AG04450 (cell line): ENCODE measurements at places on chromosomes 6 and 20. TPM values are rescaled to one million over a fixed set of nuclear protein-coding genes. Genes with fewer than 3 reads are reported as not detected.

GRCh38 chr6:27505209-27506027, 32.5 kb upstream of the ZNF184 start:
- no peak for DNase-seq

DNA sequence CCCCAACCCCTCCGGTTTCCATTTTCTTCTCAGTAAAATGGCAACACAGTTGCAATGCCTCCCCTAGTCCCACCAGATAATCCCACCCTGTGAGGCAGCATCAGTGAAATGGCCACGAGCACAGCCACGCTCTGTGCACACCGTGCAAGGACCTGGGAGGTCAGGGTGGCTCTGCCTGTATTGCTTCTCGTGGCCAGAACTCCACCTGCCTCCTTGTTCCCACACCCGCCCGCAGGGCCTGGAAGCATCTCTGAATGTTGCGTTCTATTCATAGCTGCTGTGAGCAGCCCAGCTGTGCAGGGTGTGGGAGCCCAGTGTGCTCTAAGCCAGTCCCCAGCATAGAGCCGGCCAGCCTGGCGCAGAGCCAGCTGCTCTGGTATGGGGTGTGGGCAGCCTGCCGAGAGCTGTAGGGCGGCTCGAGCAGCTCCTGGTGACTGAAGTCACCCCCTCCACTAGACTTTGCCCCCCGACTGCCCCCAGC, 161.1 kb downstream of the DLL1 start:
- no peak for DNase-seq

DNA sequence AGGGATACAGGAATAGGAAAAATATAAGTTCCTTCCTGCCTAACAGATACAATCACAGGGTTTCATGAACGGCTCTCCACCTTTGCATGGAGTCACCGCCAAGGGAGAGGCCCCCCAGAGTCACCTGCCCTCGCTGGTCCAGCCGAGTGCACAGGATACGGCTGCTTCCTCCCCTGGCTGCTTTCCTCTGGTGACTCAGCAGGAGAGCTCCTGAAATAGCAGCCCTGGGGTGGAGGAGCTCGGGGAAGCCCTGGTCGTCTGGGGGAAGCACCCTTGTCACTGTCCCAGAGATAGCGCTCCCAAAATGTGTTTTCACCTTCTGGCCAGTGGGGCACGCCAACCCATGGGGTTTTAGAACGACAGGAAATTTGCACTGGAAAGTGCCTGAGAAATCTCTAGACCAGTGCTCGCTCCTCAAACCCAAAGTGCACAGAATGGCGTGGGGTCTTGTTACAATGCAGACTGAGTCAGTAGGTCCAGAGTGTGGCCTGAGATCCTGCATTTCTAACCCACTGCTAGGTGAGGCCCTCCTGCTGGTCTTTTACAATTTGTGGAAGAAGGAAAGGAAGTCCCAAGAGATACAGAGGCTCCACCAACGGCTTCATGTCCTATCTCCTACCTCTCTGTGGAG, 35.9 kb upstream of the FAM50B start:
- no peak for DNase-seq

Gene RIMS4
- not detected in 2 replicates for polyA plus RNA-seq

DNA sequence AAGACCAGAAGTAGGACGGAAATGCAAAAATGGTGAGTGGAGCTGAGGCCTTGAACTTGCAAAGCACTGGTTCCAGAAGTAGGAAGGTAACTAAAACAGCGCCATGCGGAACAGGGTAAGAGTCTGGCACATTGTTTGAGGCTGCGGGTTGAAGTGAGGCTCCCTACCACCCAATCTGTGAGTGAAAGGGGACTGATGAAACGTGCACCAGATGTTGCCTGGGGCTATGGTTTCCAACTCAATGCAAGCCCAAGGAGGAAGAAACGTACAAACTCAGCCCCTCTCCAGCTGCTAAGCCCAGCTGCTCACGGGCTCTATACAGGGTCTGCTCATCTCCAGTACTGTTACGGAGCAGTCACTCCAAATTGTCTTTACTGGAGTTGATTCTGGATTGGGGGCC, 68.7 kb upstream of the KCNK16 start:
- DNase-seq = no peak

DNA sequence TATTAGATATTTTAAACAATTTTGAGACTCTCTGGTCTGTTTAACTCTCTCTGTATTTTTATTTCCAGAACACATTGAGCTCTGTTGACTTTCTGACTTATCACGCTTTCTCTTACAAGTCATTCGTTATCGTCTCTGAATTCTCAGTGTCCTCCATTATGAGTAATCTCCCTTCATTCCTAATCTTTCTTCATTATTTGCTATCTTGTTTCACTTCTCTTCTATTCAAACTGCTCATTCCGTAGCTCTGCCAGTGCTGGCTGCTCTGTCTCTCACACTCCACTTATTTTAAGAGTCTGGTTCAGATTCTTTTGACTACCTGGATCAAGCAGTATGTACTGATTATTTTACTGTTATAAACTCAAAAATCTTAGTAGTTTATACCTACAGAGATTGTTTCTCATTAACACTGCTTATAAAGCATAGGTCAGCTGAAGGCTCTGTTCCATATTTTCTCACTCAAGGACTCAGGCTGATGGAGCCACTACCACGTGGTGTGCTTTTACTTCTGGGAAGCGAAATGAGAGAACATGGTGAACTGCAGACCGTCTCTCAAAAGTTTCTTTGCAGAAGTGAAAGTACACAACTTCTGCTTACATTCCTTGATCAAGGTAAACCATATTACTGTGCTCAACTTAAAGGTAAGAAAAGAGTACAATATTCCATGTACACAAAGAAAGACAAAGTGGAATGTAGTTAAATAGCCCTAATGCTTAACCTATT, 485.2 kb downstream of the GRIK2 start:
- no peak for DNase-seq

GRCh38 chr6:7728855-7729590, 3.1 kb downstream of the BMP6 start:
- no peak for DNase-seq

Gene SPATS1
- polyA plus RNA-seq = not detected in 2 replicates

Gene SUMO4
- 0.17 TPM in 1 of 2 replicates, not detected in the other for polyA plus RNA-seq

DNA sequence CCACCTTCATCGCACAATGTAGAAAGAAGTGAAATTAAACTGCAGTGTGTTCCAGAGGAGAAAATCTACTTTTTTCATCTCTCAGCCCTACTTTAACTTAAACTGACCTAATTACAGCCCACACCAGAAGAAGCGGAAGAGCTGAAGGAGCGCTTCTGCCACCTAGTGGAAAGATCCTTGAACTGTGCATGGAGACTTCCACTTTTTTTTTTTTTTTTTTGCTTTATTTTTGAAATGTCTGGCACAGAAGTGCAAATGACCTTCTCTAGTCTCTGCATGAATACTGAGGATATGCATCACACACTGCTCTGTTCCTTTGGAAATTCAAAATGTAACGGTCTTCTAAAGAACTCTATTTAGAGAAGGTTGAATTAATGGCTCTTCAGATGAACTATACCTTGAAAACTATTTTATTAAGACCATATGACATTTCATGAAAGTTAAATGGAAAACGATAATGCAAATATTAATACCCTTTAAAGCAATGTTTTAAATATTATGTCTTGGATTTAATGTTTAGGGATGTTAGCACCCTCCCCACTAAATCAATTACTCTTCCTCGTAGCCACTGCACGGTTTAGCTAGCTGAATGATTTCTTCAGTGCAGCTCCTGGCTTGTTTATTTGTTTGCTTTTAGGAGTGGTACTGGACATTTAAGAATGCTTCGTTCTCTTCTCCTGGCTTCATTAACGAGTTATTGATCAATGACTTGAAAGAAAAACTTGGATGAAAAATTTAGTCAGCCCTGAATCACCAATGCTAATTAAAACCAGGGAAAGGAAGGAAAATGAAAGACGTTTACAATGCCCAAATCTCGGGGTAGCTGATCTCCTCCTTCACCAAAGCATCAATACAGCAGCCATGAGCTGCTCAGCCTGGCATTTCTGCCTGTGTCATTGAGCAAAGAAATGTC, 569.6 kb upstream of the GJE1 start:
- DNase-seq = peak; percentile 75

Gene B3GALT4
- 1.1 and 1.4 TPM in 2 replicates for polyA plus RNA-seq

- no peak for DNase-seq
Observed at GRCh38 chr6:48144021-48144420, 33.0 kb upstream of the PTCHD4 start.

DNA sequence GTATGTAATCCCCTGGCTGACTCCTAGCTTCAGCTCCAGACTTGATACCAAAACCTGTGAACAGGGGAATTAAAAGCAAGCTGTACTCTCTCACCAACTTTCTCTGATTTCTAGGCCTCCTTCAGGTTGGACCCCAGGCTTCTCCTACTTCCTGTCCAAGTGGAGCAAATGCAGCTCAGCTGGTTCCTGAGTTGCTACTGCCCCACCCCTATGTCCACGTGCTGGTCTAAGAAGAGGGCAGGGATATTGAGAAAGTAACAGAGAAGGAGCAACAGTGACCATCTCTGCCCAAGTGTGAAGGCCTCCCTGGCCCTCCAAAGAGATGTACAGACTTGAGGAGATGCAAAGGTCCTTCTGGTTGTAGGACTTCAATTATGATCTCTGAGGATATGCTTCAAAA, 188.3 kb upstream of the MCHR2 start:
- no peak for DNase-seq

Gene PPIL6
- polyA plus RNA-seq = 0.71 and 0.83 TPM in 2 replicates

- no peak for DNase-seq
Observed at GRCh38 chr6:110545081-110545872, 68.9 kb upstream of the SLC22A16 start.

GRCh38 chr20:49460916-49461315, 21.6 kb downstream of the KCNB1 start:
- DNase-seq = no peak

- no peak for DNase-seq
Observed at GRCh38 chr20:52614051-52614863, 357.9 kb upstream of the TSHZ2 start.

Gene BANF2
- polyA plus RNA-seq = not detected in 2 replicates

DNA sequence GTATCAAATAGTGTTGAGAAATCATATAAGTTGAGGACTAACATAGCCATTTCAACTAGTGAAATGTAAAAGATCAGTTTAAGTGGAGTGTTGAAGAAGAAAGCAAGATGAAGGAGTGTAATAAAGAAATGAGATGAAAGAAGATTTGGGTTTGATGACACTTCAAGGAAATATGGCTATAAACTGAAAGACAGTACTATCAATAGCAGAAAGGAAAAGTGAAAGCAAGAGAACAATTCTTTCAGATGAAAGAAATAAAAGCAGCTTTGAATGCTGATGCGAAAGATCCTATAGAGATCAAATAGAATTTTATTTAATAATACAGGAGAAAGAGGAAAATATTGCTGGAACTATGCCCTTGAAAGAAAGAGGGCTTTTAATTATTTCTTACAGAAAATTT, 92.8 kb upstream of the PRSS16 start:
- DNase-seq = no peak

DNA sequence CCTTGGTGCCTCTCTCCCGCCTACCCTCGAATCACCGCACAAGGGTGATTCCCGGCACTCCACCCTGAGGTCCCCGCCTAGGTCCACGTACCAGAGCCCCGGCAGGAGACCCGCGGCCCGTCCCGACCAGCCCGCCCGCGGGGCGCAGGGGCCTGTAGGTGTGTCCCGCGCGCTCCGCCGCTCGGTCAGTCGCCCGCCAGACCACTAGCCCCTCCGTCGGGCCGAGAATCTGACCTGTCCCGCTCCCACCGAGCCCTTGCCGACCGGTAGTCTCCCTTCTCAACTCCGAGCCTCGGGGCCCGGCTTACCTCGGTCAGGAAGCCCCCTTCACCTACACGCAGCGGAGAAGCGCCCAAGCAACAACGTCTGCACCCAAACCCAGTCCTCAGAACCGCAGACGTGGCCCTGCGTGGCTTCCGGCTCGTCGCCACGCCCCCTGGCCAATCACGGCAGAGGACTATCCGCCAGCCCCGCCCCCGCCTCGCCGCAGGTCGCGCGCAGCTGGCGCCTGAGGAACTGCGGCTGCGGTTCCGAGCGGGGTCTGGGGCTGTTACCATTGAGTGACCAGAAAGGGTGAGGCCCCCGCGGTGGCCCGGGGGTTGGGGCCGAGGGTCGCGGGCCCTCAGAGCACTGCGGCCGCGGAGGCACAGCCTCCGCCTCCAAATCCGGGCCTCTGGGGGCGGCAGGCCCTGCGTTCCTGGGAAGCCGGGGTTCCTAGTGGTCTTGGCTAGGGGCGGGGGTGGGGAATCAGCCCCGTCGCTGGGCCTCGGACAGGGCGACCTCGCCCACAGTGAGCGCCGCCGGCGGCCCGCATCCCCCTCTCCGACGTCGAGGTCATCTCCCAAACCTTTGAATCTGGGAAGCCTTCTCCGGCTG, at the start of the genes PGM3 and RWDD2A:
Gene PGM3 (minus strand): TSS at position 395 of the 876 bp plus-strand sequence. CDS start 2,253 bp downstream, outside the sequence.
Gene RWDD2A (plus strand): TSS at position 487 of the 876 bp plus-strand sequence. CDS start 1,095 bp downstream, outside the sequence.
- peak; percentile 58 for DNase-seq

- DNase-seq = no peak
Observed at GRCh38 chr6:51788121-51788520, 299.3 kb downstream of the PKHD1 start.

GRCh38 chr6:74689601-74690000, 516.3 kb downstream of the COL12A1 start:
- DNase-seq = no peak

DNA sequence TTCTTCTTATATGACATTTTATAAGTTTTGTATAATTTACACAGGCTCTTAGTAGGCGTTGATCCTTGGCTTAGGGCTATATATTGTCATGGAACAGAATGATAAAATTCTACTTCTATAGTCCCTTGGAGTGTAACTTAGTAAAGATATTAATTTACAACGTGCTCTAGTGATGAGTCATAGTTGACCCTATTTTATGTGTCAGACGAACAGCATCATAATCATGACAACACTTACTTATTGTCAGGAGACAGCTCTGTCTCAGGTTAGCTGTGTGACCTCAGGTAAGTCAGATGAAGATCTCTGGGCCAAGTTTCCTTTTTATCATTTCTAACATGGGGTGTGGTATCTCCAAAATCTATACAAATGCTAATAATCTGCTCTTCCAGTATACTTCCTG, 473.5 kb downstream of the UTRN start:
- no peak for DNase-seq

Gene SYNGAP1
- 5.3 and 6.5 TPM in 2 replicates for polyA plus RNA-seq

GRCh38 chr20:19786311-19786710, 28.3 kb downstream of the RIN2 start:
- peak; percentile 88 for DNase-seq

GRCh38 chr20:9927224-9927623, 88.3 kb upstream of the PAK5 start:
- no peak for DNase-seq

Gene PDE10A
- polyA plus RNA-seq = 7.8 and 8.9 TPM in 2 replicates

Gene WFDC12
- not detected in 2 replicates for polyA plus RNA-seq

Gene TRAPPC3L
- polyA plus RNA-seq = 0.19 TPM in 1 of 2 replicates, not detected in the other

DNA sequence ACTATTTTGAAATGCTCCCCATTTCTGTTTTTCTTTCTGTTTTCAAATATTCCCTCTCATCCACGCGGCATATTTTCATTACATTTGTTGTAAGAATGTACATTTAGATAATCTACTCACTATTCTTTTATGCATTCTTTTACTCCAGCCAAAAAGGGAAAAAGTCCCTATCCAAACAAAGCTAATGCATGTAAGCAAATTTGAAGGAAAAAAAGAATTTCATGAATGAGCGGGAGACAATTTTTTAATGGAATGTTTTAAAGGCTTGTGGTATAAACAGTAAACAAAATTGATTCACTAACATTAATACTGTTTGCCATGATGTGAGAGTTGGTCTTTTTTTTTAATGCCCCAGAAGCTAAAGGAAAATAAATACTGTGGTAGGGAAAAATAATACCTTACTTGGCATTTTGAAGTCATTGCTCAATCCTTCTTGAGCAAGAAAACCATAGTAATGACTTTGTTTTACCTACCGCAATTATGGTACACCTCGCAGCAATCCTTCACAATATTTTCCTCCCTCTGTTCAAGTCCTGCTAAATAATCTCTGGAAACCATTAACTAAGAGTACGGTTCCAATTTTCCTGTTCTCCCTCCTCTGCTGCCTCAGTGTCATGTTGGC, 79.0 kb downstream of the BACH2 start:
- DNase-seq = no peak

- DNase-seq = no peak
Observed at GRCh38 chr6:34190504-34191122, 44.7 kb upstream of the GRM4 start.

- DNase-seq = no peak
Observed at GRCh38 chr6:10838794-10839333, 525 bp upstream of the MAK start.
